ENCODE measurements at places on chromosomes 3 and 15.

DNA sequence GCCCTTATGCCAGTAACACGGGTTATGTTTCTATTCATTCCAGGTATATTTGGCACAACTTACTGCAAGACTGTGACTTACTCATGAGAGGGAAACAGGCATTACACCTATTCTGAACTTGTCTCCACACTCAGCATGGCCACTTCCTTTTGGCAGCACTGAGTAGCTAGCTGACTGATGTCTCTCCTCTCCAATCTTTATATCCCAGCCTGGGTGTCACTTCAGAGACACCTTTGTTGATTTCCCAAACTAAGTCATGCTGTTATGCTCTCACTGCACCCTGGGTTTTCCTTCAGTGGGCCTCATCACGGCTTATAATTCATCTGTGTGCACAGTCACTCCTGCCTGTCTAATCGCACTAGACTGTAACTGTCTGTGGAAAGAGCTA is 114.8 kb downstream of the MYLK start:
- DNase-seq = no peak

- DNase-seq = no peak
Measured at GRCh38 chr3:10962481-10963036, 30.0 kb upstream of the SLC6A1 start.

GRCh38 chr3:171817074-171817800 is 7.0 kb upstream of the PLD1 start:
- DNase-seq = no peak

- no peak for DNase-seq
Measured at GRCh38 chr3:194908496-194908895, 222.8 kb downstream of the FAM43A start.

DNA sequence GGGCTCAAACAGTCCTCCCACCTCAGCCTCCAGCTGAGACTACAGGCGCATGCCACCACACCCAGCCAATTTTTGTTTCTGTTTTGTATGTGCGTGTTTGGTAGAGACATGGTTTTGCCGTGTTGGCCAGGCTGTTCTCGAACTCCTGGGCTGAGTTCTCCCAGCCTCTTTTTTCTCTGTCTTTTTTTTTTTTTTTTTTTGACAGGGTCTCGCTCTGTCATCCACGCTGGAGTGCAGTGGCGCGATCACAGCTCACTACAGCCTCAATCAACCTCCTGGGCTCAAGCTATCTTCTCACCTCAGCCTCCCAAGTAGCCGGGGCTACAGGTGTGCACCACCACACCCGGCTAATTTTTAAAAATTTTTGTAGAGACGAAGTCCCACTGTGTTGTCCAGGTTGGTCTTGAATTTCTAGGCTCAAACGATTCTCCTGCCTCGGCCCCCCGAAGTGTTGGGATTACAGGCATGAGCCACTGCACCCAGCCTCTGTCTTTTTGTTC is 867 bp upstream of the DCAF1 start:
- DNase-seq = no peak

- DNase-seq = no peak
Measured at GRCh38 chr3:66938338-66938963, 59.7 kb upstream of the KBTBD8 start.

DNA sequence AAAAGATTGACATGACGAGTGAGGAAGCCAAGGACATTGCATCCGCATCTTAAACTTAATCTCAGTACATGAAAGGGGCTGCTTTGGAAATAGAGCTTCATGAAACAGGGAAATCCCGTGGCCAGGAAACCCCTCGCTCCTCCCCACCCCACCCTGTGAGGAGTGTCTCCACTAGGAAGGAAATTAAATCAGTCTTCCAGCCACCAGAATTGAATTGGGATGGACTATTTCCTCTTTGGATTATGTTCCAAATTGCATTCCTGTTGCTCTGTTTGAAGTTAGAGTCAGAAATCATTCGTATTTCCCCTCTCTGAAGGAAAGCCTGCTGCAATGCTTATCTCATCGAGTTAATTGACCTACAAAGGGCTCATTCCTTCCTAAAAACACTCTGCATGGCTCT is 35.8 kb downstream of the CLDN11 start:
- DNase-seq = no peak
